Suprapubic skin (tissue), 4 donors: ENCODE measurements at places on chromosomes 2 and 18.

DNA sequence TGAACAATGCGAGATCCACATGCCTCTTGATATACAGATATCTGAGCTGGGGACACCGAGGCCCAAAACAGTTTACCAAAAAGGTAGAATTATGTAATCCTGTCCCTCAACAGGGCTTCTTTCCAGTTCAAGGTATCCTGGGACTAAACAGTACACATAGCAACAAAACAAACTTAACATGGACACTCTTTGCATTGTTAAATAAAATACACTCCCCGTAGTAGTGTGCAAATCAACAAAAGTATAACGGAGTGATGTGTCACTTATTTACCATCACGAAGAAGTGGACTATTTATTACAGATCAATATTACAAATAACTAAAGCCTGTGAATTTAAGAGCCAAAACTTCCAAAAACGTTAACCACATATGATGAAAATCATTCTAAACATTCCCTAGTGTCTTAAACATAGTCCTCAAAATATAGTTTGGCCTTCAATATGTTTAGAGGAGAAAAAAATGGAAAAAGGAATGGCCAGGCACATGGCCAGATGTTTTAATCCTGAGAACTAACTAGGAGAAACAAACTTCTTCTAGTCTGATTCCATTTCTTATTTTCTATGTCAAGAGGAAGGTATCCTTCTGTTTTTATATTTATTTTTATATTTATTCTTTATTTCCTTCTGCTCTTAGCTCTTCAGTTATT is 377.5 kb downstream of the OSR1 start:
- no peak for DNase-seq

DNA sequence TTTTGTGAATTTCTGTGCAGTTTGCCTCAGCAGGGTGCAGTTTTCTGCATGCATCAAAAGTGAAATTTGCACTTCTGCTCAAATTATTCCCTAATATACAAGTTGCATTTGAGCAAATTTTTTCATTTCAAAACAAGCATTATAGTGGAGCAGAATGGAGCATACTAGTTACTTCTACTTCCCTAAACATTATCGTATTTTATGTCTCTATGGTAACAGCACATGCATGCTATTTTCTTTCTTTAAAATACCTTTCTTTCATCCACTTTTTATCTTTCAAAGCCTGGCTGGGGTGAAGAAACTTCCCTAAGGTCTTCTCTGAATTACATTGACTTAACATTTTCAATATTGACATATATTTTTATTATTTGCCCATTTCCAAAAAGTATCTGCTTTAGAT is 11.2 kb downstream of the RHBDD1 start:
- no peak for DNase-seq

DNA sequence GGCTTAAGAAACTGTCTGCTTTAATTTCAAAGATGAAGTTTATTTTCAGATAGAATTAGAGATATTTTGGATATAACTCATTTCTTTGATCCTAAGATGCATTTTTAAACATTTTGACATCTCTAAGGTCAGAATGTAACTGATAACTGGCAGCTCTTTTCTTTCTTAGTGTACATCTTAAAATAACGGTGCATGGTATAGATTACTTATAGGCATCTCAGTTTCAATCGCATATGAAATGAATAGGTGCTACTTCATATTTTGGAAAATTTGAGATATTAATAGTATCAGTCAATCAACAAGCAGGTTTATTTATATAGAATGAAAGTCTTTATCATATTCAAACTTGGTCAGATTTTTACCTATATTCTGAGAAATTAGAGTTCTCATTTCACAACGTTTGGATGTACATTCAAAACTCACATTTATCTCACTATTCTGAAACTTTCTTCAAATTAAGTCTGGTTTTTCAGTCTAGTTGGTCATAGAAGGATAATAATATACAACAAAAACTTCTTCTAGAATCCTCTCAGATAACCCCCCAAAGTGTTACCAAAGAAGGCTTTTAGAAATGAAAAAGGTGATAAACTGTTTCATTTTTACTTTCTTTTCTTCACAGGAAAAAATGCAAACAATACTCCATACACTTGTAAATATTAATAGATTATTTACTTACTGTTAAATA is 122.8 kb upstream of the WDSUB1 start:
- no peak for DNase-seq

DNA sequence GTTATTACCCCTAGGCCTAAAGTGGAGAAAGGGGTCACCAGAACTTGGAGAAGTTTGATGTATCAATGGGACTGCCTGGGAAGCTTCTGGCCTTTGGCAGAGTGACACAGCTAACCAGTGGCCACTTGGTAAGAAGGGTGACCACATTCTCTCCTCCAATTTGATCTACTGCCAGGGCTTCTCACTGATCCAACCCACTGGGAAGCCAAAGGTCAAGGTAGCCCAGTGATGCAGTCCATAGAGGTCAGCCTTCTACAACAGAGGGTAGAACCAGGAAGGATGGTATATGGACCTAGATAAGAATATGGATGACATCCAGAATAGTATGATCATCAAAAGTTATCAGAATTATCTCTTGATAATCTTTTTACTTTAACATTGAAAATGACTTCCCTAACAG is 493.6 kb downstream of the NYAP2 start:
- DNase-seq = no peak

GRCh38 chr2:133437492-133437891 is 130.8 kb downstream of the NCKAP5 start:
- no peak for DNase-seq

GRCh38 chr2:37600735-37601134 is 70.7 kb downstream of the CDC42EP3 start:
- DNase-seq = no peak

DNA sequence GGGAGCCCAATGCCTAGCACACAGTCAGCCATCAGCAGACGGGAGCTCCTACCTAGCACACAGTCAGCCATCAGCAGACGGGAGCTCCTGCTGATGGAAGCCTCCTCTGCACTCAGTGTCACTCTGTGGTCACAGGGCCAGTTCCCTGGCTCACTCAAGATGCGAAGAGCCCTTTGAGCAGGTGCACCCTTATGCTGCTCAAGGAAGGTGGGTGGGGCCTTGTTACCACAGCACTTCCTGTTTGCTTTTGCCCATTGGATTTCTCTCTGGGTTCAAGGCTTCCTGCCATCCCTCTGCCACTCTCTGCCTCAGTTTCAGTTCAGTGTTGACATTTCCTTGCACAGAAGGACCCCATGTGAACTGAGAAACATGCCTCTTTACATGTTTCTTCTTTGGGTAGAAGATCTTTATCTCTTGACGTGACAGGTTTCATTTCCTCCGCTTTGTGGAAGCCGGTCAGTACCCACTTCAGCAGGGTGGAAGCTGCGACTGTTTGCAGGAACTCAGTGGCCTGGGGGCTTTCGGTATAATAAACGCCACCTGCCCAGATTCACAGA is 11.6 kb downstream of the TRIB2 start:
- DNase-seq = no peak
